ENCODE measurements at places on chromosomes 16 and 17.

- DNase-seq, result no peak
Observed at GRCh38 chr16:88688013-88688778, 1.9 kb upstream of the SNAI3 start.

DNA sequence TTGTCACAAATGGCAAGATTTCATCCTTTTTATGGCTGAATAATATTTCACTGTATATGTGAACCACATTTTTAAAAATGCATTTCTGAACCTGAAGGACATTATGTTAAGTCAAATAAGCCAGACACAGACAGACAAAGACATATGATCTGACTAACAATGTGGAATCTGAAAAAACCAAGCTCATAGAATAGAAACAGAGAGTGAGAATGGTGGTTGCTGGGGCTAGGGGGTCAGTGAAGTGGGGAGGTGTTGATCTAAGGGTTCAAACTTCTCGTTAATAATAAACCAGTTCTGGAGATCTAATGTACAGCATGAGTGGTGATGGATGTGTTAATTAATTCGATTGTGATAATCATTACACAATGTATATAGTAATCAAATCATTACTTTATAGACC, 475.1 kb downstream of the WWOX start:
- DNase-seq, result no peak

GRCh38 chr17:26809033-26809432, 484.9 kb upstream of the WSB1 start:
- DNase-seq, result no peak

- DNase-seq, result no peak
Observed at GRCh38 chr16:57513371-57514102, 22.8 kb downstream of the CCDC102A start.

DNA sequence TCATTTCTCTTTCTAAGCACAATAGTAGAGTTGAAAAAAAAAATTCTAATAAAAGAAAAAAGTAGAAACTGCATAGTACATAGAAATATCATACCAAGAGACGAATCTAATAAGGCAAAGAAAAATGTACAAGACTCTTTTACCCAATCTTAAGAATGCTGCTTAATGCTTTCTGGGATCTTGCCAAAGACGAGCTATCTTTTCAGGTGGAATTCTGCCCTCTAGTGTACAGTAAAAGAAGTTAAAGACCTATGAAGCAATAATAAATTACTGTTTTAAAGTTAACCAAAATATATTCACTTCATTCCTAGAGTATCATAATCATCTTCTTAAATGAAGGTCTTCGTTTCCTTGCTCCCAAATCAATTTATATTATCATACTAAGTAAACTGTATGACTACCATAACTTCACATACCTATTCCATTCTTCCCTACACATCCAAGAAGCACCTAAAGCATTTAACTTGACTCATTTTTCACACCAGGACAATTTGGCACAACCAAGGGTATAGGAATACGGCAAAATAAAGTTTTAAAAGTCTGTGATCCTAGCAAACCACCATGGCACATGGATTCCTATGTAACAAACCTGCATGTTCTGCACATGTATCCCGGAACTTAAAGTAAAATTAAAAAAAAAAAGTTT, 47.7 kb downstream of the CFDP1 start:
- no peak for DNase-seq

GRCh38 chr16:65176603-65177002, 54.7 kb upstream of the CDH11 start:
- DNase-seq, result no peak

DNA sequence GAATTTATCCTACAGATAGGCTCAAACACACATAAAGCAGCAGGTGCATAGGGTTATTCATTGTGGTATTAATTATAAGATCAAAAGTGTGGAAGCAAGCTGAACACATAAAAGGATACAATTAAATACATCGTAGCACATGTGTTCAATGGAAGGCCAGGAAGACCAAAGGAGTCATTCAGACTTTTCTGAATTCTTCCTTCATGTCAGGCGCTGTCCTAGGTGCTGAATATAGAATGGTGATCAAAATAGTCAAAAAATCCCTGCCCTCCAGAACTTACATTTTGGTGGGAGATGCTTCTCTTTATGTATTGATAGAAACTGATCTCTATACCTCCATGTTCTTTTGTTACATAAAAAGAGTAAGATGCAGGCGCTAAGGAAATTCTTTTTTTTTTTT, 439.0 kb upstream of the ASIC2 start:
- no peak for DNase-seq

GRCh38 chr17:42118545-42118944, 2.6 kb downstream of the KAT2A start:
- DNase-seq, result no peak

DNA sequence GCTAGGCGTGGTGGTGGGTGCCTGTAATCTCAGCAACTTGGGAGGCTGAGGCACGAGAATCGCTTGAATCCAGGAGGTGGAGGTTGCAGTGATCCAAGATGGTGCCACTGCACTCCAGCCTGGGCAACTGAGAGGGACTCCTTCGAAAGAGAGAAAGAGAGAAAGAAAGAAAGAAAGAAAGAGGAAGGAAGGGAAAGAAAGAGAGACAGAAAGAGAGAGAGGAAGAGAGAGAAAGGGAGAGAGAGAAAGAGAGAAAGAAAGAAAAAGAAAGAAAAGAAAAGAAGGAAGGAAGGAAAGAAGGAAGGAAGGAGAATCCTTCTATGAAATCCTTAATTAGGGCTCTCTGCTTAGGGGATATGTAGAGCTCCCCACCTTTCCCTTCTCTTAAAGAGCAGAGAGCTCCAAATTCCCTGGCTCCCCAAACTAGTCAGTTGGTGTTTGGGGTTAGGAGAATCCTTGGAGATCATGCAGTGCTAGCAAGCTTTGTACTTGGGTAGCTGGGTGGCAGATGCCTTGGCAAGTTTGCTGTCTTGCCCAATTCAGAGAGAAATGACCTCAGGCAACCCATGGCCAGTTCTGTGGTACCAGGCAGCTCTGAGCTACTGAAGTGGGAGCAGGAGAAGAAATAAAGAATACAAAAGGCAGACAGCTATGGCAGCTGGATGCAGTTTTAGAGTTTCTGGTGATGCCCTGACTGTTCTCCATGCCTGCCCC, 8.9 kb upstream of the HOXB13 start:
- no peak for DNase-seq

All from stimulated activated CD4-positive, alpha-beta T cell treated with anti-CD3 and anti-CD28 coated beads, Interleukin-15, amount 100 ng/mL, for 1 hour (primary cell).